ENCODE measurements at places on chromosomes 6 and 20. TPM values are rescaled to one million over a fixed set of nuclear protein-coding genes. Genes with fewer than 3 reads are reported as not detected.

The IMPG1 gene
- not detected for polyA plus RNA-seq

The TPX2 gene
- 2.1 TPM for polyA plus RNA-seq

The COL9A3 gene
- 1.0 TPM for polyA plus RNA-seq

The CYP39A1 gene
- polyA plus RNA-seq = 2.0 TPM

The RUNX2 gene
- not detected for polyA plus RNA-seq

The BPIFB1 gene
- not detected for polyA plus RNA-seq
